CD8-positive, alpha-beta memory T cell (primary cell): ENCODE measurements at places on chromosomes 7 and 10. TPM values are rescaled to one million over a fixed set of nuclear protein-coding genes. Genes with fewer than 3 reads are reported as not detected.

FAM180A gene
- polyA plus RNA-seq = not detected

PDZD7 gene
- 0.23 TPM for polyA plus RNA-seq

CCDC146 gene
- polyA plus RNA-seq = 5.6 TPM

PRRT4 gene
- polyA plus RNA-seq = 0.09 TPM

SPDYE2B gene
- polyA plus RNA-seq = 0.28 TPM

ITPRID1 gene
- not detected for polyA plus RNA-seq

- no peak for DNase-seq
- H3K27ac ChIP-seq = no peak overlapping the region
- H3K4me1 ChIP-seq = peaks cover 24% of the 10 kb centered on the region
- H3K4me3 ChIP-seq = no peak overlapping the region
- H3K36me3 ChIP-seq = no peaks in the 10 kb centered on the region
Observed at GRCh38 chr10:110274072-110274627, 30.6 kb downstream of the SMNDC1 start.

- DNase-seq = no peak
- no peak overlapping the region for H3K27ac ChIP-seq
- no peak overlapping the region for H3K4me3 ChIP-seq
- H3K27me3 ChIP-seq = no peaks in the 10 kb centered on the region
- H3K4me1 ChIP-seq = no peaks in the 10 kb centered on the region
Observed at GRCh38 chr10:14358886-14359573, 28.3 kb upstream of the FRMD4A start.

GRCh38 chr7:10838228-10838627 lies 135.4 kb upstream of the PHF14 start:
- no peak overlapping the region for H3K4me3 ChIP-seq
- DNase-seq = no peak
- no peaks in the 10 kb centered on the region for H3K4me1 ChIP-seq
- no peaks in the 10 kb centered on the region for H3K27me3 ChIP-seq

GRCh38 chr7:144936314-144936713 lies 100.5 kb upstream of the TPK1 start:
- no peak for DNase-seq
- no peaks in the 10 kb centered on the region for H3K4me1 ChIP-seq

DNA sequence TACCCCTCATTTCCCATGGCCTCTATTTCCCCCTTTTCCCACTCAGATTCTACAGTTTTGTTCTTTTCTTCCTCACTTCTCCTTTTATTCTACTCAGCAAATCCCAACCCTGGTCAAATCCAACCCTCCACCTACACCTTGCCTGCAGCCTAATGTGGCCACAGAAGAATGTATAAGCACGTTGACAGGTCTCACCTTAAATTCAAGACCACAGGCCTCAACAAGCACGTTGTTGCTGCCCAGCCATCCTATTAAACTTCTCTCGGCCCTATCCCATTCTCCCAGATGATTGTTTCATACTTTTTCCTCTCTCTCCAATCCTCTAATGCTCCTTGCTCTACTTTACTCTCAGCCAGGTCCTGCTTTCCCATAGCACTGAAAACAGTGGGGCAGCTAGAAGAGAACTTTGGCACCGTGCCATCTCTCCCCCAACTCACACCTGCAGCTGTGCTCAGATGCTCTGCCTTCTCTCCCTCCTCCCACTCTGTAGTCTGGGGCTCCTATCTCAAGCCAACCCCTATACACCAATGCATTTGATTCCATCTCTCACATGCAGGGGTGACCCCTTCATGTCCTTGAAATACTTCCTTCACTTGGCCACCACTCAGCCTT lies 6.8 kb upstream of the EIF3A start:
- H3K27ac ChIP-seq = no peak overlapping the region
- H3K4me1 ChIP-seq = peaks cover 31% of the 10 kb centered on the region
- no peak overlapping the region for H3K4me3 ChIP-seq
- no peaks in the 10 kb centered on the region for H3K36me3 ChIP-seq
- DNase-seq = no peak

DNA sequence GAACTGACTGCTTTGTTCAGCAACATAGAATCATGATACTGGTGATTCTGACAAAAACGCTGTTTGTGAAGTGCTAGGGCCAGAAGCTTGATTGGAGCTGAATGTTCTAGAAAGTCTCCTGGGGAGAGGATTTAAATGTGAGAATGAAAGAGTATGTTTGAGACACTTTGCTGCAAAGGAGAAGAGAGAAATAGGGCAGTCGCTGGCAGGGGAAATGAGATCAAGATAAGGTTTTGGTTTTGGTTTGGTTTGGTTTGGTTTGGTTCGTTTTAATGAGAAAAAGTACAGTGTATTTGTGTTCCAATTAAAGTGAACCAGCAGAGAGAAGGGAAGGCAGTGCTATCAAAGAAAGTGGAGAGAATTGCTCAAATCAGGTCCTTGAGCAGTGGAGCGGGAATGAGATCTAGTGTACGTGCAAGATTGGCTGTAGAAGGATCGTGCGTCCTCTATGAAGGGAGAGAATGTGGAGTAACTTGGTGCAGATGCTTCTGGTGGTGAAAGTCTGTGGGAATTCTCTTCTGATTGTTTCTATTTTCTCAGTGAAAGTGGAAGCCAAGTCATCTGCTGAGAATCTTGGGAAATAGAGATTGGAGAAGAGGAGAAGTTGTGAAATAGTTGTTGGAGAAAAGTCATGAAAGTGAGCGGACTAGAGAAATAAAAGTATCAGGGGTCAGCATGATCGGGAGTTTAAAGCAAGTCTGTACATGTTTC lies 270.5 kb downstream of the CCDC3 start:
- DNase-seq = no peak
- H3K27ac ChIP-seq = no peak overlapping the region
- no peaks in the 10 kb centered on the region for H3K27me3 ChIP-seq
- no peaks in the 10 kb centered on the region for H3K4me1 ChIP-seq

DNA sequence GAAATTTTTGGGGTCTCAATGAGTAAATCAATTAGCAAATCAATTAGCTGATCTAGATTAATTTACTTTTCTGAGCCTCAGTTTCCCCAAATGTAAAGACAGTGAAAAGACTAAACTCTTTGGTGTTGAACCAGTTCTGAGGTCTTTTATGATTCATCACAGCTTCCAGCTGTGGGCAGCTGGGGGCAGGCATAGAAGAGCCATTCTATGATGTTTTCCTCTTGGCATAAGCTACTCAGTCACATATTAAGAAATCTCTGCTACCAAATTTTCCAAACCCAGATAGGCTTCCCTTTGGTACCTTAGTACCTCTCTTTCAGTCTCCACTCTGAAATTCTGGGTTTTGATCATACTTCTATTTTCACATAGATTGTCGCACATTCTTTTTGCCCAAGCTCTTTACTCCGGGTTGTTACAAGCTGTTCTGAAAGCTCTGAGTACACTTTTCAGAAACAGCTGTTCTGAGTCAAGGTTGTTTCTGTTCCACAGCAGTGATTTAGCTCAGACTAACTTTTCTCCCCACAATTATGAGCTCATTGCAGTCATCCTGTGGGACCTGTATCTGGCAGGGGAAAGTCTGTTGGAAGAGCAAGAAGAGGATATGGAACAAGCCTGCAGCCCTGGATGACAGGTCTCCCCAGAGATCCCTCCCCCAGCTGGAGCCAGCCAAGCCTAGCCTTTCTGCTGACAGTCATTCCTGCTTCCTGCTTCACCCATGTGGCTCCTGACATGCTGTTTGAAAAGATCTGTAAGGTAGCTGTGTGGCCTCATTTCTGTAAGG lies 599.6 kb upstream of the GHITM start:
- H3K4me1 ChIP-seq = no peaks in the 10 kb centered on the region
- H3K27ac ChIP-seq = no peak overlapping the region
- no peak for DNase-seq
- no peak overlapping the region for H3K4me3 ChIP-seq
- H3K27me3 ChIP-seq = no peaks in the 10 kb centered on the region
